ENCODE measurements at places on chromosomes 4 and X.

- no peak for DNase-seq
Measured at GRCh38 chr4:108359130-108359985, 190.6 kb upstream of the LEF1 start.

DNA sequence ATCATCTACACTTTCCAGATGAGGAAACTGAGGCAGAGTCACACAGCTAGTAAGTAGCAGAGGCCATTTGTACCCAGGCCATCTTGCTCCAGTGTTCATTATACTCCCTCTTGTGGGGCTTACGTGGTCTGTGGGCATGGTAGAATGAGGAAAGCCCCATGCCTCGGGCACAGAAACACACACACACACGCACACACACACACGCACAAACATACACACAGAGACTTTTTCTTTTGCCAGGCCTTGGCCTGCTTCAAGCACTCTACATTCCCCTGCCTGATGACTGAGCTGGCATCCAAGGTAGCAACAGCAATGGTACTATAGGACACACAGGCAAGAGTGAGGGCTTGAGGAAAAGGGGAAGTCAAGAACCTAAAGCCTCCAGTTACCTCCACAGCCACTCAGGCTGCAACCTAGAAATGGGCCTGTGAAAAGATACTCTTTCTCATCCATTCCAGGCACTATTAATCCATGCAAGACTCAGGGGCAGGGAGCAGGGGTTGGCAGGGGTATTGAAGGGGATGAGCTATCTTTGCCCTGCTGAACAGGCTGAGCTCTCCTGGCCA is 43.6 kb downstream of the STARD8 start:
- no peak for DNase-seq

DNA sequence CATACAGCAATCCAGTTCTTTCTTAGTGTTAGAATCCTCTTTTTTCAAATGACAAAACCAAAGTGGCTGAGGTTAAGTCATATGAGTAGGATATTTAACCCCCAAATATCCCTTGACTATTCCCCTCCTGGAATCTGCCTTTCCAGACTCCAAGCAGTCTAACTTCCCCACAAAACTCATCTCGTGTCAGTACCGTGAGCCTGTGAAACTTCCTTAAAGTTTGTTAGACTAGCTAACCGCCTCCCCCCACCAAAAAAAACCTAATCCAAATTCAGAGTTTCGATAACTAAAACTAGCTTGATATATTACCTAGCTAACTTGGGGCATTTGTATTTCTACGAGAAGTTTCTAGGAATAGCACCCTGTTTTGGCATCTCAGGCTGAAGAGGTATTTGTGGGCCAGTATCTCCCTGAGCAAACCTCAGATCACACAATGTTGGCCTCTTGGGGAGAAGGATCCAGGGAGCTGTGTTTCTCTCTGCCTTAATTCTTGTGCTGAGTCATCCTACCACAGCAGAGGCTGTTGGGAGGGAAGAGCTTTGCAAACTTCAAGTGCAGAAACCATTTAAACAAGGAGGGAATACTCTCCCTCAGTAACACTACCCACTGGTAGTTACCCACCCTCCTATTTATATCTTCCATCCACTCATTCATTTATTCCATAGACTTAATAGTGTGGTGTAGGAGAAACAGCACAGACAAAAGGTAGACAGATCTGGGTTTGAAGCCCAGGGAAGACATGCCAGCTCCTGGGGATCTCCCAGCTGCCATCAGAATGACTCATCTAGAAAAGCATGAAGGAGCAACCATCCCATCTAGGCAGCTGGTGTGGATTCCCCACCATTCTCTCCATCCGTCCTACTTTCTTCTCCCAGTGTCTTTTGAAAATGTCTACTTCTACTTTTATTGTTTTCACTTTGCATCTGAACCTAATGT is 39.3 kb upstream of the TXK start:
- peak; percentile 65 for DNase-seq

DNA sequence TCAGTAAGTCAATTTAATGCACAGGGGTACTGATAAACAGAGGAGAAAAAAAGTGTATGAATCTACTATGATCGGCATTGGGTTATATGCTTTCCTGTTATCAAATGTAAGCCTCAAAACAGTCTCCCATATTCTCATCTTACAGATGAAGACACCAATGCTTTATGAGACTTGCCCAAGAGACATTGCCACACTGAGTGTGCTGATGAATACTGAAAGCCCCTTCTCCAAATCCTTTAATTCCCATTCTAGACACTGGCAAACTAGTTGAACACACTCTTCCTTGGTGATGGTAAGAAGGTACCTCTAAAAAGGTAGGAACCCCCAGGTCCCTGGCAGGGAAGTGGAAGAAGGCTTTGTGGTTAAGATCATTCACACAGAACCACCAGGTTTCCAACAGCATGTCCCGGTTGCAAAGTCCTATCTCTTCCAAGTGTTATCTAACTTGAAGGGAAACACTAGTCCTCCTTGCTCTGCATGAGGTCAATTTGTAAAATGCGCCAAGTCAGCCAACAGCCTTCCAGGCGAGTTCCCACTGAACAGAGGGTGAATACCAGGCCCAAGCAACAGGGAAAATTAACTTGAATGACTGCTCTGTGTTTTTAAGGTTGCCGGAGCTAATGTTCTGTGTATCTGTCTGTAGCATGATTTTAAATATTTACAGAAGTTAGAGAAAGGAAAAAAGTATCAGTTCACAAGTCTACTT is 5.1 kb downstream of the SETD7 start:
- DNase-seq = no peak

DNA sequence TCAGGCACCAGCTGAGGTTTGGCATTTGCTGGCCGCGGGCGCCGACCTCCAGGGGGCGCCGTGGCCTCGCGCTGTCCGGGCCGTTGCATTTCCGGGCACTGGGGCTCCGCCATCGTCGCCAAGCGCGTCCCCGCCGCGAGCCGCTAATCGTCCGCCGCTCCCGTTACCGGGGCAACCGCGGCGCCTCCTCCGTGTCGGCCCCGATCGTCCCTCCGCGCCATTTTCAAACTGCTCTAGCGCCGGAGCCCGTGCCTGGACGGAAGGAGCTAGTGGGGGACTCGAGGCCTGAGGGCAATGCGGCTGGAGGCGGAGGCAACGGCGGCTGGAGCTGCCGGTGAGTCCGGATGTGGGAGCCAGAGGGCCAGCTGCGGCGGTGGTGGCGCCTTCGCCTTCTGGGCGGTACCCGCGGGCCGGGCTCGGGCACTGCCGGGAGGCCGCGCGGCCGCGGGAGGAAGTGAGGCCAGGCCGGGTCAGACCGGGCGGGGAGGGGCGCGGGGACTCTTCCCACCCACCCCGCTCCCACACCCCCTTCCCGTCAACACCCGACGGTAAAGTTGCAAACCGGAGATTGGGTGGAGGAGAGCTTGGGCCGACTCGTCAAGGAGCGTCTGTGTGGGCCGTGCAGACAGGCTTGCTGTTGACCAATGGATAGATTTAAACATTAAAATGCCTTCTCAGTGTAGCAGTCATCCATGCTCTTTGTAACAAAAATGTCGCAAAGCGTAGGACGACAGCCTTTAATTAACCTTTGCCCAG is at the start of gene CEP135:
Gene CEP135 (plus strand): TSS at position 220 of the 756 bp plus-strand sequence. CDS start 3,186 bp downstream, outside the sequence.
- peak; percentile 97 for DNase-seq

DNA sequence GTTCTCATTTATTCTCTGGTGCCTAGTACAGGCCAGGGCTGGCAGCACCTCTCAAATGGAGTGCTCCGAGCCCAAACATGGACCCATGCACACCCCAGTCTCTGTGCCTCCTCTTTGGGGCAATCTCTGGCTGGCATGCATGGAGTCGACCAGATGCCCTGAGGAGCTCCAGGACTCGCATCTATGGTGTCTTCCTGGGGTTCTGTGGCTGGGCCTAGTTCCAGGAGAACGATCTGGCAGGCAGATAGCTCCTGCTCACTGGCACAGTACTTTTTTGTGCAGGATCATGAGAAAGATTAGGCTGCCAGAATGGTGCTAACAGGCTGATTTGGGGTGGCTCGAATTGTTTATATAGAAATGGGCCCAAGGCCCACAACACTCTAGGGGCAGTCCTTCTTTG is 72.0 kb upstream of the PJA1 start:
- DNase-seq = no peak

DNA sequence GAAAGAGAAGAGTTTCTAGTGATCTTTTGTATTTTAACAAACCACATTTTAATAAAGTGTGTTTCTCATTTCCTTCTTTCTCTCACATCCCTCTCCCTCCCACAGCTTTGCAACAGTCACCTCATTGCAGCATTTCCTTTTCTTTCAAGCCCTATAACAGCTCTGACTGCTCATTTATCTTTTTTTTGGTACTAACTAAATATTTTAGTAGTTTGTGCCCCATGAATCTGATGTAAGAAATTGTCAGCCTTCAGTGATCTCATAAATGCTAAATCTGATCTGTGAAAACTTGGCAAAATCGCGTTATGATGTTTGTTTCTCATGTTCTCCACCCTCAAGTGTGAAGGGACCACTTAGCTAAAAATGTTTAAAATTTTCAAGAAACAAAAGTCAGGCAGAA is 258.5 kb upstream of the SLIT2 start:
- DNase-seq = peak; percentile 1

DNA sequence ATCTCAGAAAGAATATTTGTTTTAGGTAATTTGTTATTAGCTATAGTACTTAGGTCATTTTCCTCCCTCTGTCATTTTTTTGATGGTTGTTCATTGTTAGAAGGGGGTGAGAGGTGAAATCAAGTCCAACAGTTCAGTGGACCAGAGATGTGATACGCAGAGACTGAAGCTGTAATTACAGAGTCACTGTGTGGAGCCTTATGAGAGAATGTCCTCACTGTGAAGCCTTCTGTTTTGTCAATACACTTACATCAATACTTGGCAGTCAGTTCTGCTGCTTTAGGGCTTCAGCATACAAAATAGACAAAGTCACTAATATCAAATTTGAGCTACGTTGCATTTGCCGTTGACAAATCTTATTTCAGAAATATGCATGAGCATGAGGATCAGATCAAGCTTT is 692.5 kb downstream of the C4orf33 start:
- no peak for DNase-seq

DNA sequence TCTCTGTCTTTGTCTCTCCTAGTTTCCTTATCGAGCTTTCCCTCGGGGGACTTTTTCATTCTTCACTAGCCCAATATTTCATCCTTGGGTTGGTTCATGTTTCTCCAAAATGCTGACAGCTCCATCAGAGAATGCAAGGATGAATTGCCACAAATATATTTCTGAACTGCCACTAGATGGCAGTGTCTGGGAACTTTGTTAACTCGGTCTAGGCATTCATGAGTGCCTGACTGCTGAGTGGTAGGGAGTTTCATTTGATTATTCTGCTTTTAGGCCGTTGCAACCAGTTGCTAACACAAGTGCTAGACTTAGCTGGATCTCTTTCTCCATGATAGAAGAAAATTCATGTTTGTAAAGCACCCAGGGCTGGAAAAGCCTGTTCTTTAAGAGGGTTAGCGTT is 73.5 kb upstream of the RAP2C start:
- peak; percentile 61 for DNase-seq

GRCh38 chrX:44392767-44393166 is 49.3 kb upstream of the EFHC2 start:
- DNase-seq = no peak

All from suppressor macrophage (primary cell).